Large intestine (tissue), 12 donors: ENCODE measurements at places on chromosomes 13 and 19. TPM values are rescaled to one million over a fixed set of nuclear protein-coding genes. Genes with fewer than 3 reads are reported as not detected.

DNA sequence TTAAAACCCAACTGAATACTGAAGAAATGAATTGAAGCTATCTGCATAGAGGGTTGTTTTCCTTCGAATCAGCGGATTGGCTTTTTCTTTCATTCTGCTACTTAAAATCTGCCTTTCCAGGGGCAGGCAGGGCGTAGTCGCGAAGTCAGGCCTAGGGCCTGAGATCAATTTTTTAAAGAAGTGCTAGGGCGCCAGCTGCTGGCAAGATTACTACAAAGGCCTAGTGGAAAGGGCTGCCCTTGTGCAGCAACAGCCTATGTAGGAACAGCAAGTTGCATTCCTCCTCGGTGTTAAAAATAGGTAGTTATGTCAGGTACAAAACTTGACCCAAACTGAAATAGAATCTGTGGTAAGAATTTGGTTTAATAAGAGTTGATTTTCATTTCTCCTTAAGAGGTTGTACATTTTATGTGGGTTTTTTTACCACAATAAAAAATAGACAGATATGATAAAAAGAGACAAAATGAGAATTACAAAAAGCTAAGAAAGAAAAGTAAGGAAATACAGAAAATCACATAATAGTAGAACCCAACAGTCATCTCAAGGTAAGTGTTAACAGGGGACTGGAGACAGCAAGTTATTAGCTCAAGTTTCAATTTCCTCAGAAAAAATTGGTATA lies 9.5 kb upstream of the URAD start:
- H3K27me3 ChIP-seq, result no peaks in the 10 kb centered on the region
- H3K4me3 ChIP-seq, result no peak overlapping the region
- no peaks in the 10 kb centered on the region for H3K4me1 ChIP-seq
- H3K36me3 ChIP-seq, result no peaks in the 10 kb centered on the region
- H3K27ac ChIP-seq, result no peak overlapping the region

The RNF17 gene
- polyA plus RNA-seq, result not detected

- H3K27me3 ChIP-seq, result no peaks in the 10 kb centered on the region
These were observed 36.6 kb downstream of the MUC16 start for GRCh38 chr19:8973501-8974091.

DNA sequence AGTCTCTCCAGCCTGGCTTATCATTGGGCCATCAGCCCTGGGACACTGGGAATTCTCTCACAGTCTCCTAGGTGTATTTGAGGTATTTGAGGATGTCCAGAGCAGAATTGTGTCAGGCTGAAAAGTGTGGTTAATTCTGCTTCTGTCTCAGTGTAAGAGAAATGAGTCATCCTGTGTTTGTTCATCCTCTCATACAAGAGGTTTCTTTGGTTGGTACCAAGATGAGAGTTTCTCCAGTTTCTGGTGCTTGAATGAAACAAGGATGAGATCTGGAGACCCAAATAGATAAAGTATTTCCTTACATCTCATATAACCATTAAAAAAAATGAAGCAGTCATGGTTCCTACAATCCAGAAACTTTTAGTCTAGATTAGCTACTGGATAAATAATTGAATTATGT lies 7.7 kb downstream of the ZNF253 start:
- H3K36me3 ChIP-seq, result peaks cover 14% of the 10 kb centered on the region
- H3K27ac ChIP-seq, result no peak overlapping the region
- no peaks in the 10 kb centered on the region for H3K27me3 ChIP-seq
- no peaks in the 10 kb centered on the region for H3K4me1 ChIP-seq
- no peak overlapping the region for H3K4me3 ChIP-seq
- DNase-seq, result no peak

The SPPL2B gene
- 112 TPM for polyA plus RNA-seq

DNA sequence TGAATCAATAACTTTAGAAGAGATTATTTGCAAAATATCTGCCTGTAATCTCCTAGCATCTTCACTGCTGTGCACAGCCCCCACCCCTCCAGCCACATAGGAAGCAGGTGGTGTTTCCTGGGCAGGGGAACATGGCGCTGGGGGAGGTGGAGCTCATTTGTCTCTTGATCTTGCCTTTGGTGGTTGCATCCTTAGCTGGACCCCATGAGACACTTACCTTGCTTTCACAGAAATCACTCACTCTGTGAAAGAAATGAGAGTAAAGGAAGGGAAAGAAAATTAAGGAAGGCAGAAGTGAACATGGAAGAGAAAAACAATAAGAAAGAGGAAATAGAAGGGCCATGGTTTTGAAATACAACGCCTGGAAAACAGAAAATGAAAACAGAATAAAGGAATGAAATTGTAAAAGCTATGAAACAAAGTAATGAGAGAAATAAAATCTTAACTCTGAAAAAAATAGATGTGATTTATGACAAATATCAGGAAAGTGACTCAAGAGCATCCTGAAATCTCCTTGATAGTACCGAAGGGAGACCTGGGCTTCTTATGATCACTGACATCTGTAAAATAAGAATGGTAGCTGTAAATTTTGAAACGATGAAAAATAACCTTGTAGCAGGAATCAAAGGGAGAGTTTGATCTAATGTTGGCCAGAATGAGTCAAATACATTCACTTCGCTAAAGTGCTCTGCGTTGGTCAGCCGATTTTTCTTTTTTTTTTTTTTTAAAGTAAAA lies 17.2 kb upstream of the RNASEH2B start:
- no peak overlapping the region for H3K27ac ChIP-seq
- no peaks in the 10 kb centered on the region for H3K4me1 ChIP-seq
- H3K4me3 ChIP-seq, result no peak overlapping the region
- no peaks in the 10 kb centered on the region for H3K36me3 ChIP-seq

- H3K4me3 ChIP-seq, result no peak overlapping the region
- no peaks in the 10 kb centered on the region for H3K4me1 ChIP-seq
- no peaks in the 10 kb centered on the region for H3K36me3 ChIP-seq
- H3K27me3 ChIP-seq, result no peaks in the 10 kb centered on the region
- DNase-seq, result no peak
- H3K27ac ChIP-seq, result no peak overlapping the region
These were observed 590.4 kb downstream of the TBC1D4 start for GRCh38 chr13:74891610-74892009.

The TRAPPC5 gene
- polyA plus RNA-seq, result 51.2 TPM

- no peaks in the 10 kb centered on the region for H3K27me3 ChIP-seq
- no peak overlapping the region for H3K4me3 ChIP-seq
- DNase-seq, result peak; percentile 66
- peaks cover 31% of the 10 kb centered on the region for H3K4me1 ChIP-seq
These were observed 6.4 kb upstream of the SLC46A3 start for GRCh38 chr13:28725046-28725610.

The STOML3 gene
- 0.04 TPM for polyA plus RNA-seq

DNA sequence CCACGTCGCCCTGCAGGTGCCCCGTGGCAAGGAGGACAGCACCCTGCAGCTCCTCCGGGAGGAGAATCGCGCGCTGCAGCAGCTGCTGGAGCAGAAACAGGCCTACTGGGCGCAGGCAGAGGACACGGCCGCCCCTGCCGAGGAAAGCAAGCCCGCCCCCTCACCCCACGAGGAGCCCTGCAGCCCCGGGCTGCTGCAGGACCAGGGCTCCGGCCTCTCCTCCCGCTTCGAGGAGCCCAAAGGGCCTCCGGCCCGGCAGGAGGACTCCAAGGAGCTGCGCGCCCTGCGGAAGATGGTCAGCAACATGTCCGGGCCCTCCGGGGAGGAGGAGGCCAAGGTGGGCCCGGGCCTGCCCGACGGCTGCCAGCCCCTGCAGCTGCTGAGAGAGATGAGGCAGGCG lies 11.6 kb downstream of the CBY2 start:
- H3K27ac ChIP-seq, result no peak overlapping the region
- H3K36me3 ChIP-seq, result no peaks in the 10 kb centered on the region
- H3K27me3 ChIP-seq, result no peaks in the 10 kb centered on the region
- H3K4me1 ChIP-seq, result no peaks in the 10 kb centered on the region

DNA sequence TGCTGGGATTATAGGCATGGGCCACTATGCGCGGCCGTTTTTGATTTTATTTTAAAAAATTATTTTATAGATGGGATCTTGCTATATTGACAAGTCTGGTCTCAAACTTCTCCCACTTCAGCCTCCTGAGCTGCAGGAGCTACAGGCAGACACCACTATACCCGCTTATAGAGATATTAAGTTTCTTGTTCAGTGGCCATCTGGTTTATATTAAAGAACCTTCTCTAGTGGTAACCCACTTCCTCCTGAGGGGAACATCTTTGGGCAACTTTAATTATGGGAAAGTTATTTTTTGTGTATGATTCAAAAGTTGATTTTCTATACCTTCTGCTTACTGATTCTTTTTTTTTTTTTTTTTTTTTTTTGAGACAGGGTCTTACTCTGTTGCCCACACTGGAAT lies 172.7 kb downstream of the KLF5 start:
- no peaks in the 10 kb centered on the region for H3K36me3 ChIP-seq
- H3K27ac ChIP-seq, result no peak overlapping the region
- H3K27me3 ChIP-seq, result no peaks in the 10 kb centered on the region
- H3K4me1 ChIP-seq, result peaks cover 3% of the 10 kb centered on the region
- DNase-seq, result no peak
- no peak overlapping the region for H3K4me3 ChIP-seq
